ENCODE measurements at places on chromosomes 11 and 22. TPM values are rescaled to one million over a fixed set of nuclear protein-coding genes. Genes with fewer than 3 reads are reported as not detected.

TRIM29 gene
- polyA plus RNA-seq = 9.4 TPM

WDR74 gene
- 28.9 TPM for polyA plus RNA-seq

HTR3A gene
- not detected for polyA plus RNA-seq

DNA sequence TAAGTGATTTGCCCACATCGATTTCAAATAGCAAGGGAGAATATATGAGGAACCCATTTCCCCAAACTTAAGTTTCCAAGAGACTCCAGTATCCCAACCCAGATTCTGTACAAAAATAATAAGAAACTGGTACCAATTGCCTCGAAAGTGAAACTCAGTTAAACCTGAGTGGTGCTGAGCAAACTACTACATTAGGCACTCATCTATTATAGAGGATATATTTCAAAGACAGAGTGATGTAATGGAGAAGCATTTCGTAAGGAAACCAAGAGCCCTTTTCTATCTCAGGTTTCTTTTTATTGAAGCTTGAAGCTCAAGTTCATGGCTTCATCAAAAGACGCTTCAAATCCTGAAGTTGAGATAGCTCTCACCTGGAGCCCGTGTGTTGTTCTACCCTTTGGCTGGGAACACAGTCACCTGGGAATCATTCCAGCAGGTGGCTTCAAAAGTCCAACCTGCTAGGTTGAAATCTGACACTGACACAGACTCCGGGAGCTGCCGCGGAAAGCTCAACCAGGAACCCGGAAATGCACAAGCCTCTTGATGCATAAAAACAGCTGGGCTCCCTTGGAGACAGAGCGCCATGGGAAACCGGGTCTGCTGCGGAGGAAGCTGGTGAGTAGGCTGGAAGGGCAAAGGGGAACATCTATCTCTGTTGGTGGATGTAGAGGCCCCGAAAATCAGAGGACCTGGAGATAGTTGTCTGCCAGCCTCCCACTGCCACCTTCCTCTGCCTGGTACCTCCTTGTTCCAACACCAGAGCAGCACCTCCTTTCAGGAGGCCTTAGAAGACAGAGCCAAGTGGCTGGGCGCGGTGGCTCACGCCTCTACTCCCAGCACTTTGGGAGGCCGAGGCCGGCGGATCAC is at the start of gene C11orf52:
C11orf52 (plus strand) TSS at position 524 of the 867 bp plus-strand sequence; CDS start at position 584, 60 bp downstream.
- peak; percentile 90 for DNase-seq

DNA sequence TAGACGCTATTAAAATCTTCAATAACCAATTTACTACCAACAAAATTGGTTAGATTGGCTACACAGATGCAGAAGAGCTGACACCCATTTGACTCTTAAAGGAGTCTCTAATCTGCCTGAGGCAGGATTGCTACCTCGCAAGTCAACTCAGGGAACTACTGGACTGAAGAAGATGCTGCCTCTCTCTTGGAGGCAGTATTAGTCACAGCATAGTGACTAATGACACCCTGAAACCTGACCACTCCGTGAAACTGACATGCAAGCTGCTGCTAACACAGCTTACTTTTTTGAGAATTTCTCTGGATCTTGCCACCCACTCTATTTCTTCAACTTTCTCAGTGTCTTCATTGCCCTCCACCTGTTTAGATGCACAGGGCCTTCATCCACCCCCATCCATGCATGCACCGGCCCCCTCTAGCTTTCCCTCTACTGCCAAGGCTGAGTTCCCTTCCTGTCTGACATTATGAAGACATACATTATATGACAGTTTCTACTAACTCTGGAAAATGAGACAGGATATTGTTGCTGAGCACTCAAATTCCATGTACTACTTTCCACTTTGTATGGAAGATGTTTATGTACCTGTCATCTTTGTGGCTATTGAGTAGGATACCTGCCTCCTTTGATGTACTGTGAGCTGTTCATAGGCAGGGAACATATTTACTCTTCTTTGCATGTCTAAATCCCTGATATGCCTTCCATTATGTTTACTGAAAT is 183.2 kb downstream of the MSANTD4 start:
- DNase-seq = no peak

DNA sequence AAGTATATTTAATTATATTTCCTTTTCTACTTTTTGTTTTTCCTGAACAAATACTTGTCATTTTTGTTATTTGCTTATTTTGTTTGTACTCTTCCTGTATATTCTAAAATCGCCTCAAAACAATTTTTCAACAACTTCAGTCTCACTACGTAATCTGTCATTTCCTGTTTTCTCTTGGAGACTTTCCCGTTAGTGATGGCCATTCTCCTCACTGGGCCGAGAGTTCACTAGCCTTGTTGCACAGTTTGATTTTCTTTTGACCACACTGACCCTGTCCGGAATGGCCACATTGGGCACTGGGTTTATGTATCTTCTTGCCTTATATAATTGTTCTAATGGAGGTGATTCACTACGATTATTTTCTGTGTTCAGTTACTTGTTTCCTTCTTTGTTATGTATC is 726.1 kb downstream of the FAM181B start:
- DNase-seq = no peak

DNA sequence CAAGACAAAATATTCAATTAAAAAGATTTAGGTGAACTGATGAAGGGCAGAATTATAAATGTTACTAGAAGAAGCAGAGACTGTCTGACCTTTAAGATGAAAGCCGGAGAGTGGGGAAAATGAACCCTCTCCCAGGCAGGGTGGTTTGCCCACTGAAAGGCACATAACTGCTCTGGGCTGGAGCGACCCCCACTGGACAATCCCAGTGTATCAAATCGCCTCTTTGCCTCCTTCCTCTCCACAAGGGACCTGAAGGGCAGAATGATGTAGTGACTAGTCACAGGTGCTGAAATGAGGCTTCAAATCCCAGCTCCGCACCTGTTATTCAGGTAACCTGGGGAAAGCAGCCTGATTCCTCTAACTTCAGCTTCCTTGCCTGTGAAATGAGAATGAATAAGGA is 69.0 kb downstream of the EFCAB6 start:
- DNase-seq = no peak

SPDYC gene
- not detected for polyA plus RNA-seq

GRCh38 chr11:75188671-75189070 is 37.8 kb downstream of the SLCO2B1 start:
- no peak for DNase-seq

DNA sequence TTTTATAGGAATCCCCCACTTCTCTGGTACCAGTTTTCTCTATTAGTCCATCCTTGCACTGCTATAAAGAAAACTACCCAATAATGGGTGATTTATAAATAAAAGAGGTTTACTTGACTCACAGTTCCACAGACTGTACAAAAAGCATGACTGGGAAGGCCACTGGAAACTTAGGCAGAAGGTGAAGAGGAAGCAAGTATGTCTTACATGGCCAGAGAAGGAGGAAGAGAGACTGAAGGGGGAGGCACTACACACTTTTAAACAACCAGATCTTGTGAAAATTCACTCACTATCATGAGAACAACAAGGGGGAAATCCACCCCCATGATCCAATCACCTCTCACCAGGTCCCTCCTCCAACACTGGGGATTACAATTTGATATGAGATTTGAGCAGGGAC is 68.9 kb upstream of the GNAZ start:
- DNase-seq = no peak

IRAG1 gene
- 3.1 TPM for polyA plus RNA-seq

- DNase-seq = no peak
These were observed 413.6 kb downstream of the CTTN start for GRCh38 chr11:70811915-70812314.

- DNase-seq = no peak
These were observed 6.8 kb upstream of the OR8B3 start for GRCh38 chr11:124405581-124405980.

DNA sequence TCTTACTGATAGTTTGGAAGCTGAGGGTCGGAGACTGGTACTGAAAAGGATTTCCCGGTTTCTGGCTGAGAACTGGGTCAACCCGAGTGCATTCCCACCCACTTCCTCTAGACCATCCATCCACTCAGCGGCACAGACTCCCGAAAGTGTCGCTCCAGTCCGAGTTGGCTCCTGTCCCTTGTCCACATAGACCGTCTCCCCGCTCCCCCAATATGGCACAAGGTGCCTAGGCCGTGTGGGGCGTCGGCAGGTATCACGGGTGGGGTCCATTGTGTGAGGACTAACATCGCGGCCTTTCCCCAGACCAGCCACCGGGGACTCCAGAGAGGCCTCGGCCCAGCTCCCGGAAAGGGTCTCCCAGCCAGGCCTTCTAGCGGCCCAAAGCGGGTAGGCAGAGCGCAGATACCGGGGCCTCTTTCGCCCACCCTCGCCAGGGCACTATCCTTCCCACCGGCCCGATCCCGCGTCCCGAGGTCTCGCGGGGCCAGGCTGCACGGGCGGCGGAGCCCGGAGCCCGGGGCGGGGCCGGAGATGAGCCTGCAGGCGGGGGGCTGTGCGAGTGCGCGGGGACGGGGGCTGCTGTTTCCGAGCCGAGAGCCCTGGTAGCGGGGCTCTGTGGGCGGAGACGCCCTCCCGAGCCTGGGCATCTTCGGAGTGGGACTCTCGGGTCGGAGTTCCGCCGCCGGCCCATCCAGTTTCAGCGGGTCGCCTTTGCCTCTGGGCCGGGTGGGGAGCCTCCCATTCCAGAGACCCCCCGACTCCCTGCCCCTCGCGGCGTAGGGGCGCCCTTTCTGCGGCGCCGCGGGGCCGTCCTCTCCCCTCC is 21.1 kb downstream of the SERPINH1 start:
- DNase-seq = peak; percentile 87

PLAAT2 gene
- 3.0 TPM for polyA plus RNA-seq

DNA sequence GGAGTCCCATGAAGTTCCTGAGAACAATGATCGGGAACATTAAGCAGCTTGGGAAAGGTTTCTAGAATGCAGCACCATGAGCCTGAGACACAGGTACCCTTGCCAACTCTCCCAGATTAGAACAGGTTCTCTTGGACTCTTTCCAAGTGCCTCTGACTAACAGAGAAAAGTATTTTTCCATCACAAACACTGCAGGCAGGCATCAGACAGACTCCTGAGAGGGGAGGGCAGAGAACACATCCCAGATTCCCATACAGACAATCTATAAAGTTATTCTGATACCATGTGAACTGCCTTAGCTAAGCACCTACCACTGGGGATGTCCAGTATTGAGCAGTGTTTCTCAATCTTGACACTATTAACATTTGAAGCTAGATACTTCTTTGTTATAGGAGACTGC is 27.3 kb downstream of the SERGEF start:
- DNase-seq = peak; percentile 54

DNA sequence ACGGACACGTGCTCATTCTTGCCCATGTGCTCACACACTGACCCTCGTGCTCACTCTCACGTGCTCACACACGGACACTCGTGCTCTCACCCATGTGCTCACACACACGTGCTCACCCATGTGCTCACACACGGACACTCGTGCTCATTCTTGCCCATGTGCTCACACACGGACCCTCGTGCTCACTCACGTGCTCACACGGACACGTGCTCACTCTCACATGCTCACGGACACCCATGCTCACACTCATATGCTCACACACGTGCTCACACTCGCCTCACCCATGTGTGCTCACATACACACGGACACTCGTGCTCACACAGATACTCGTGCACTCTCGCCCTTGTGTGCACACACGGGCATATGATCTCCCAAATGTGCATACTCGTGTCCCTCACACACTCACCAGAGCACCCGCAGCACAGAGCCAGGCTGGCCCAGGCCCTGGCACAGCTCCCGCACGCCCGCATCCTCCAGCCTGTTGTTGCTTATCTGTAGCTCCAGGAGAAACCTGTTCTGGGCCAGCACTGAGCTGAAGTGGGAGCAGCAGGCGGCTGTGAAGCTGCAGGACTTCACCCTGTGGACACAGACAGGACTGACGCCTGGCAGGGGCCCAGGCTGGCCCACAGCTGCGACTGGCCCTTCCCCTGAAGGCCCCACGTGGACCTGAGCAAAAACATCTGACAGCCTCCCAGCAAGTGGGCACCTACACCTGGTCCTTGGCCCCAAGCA is 9.3 kb downstream of the RNH1 start:
- no peak for DNase-seq

DNA sequence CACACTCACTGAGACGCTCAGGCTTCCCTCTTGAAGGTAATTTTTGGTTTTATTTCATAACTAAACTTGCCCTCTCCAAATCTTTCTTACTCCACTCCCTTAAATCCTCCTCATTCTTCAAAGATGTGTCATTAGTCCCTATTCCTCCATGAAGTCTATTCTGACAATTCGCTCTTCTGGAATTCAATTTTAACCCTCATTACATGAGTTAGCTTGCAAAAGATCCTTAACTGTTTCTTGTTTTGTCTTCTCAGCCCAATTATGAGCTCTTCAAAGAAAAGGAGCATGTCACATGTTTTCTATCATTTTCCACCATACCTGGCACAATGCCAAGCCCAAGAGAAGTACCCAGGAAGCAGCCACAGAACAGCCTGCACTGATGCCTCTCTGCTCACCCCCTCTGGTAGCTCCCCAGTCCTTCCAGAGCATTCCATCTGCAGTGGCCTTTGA is 13.0 kb downstream of the GALNT18 start:
- no peak for DNase-seq

PHLDA2 gene
- polyA plus RNA-seq = 67.4 TPM

DNA sequence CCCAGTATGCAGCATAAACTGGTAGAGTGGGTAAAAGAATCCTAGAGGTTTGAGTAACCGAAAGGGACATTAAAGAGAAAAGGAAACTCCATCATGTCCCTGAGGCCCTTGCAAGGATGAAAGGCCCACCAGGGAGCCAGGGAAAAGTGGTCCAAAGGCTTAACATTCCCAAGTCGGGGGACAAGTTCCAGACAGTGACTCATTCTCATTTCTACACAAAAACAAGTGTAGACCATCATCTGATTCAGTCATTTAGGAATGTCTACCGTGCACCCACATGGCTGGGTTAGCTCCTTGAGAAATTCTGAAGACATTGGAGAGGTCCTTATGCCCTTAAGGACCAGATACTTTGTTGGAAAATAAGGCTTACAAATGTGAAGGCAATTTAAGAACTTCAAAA is 4.8 kb upstream of the NOX4 start:
- DNase-seq = peak; percentile 18

FXYD6 gene
- polyA plus RNA-seq = 56.9 TPM

HEPN1 gene
- polyA plus RNA-seq = not detected

DNA sequence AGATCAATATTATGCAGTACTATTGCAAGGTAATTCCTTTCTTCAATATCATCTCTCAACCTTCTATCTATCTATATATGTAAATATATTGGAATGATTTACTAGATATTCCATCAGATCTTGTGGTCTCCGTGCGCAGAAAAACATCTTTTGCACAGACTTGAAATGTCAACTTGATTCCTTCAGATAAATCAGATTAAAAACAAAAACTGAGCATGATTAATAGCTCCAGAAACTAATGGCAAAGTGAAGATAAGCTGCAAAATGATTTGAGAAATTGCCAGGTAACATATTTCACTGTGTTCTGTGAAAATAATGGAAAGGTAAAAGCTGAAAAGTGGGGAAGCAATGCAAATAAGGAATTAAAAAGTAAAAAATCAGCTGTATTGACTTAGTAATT is 200.1 kb upstream of the CTSC start:
- DNase-seq = no peak

OR51I1 gene
- not detected for polyA plus RNA-seq

- DNase-seq = peak; percentile 58
These were observed 89.0 kb upstream of the GRK3 start for GRCh38 chr22:25475257-25476022.

DNA sequence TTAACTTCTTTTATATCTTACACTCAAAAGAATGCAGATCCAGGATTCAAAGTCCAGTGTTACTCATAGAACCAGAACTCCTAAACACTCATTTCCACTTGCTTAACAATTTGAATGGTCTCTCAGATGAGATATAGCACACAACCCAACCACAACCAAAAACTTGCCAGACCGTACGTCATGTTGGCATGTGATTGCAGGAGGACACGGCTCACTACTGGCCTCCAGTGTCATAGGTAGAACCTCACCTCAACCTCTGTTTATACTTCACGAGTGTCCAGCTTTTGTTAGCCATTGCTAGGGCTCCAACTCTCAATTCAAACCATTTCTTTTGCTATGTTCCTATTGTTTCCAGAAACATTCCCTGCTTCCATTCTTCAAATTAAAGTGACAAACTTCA is 58.5 kb upstream of the PDGFD start:
- DNase-seq = no peak

Data from hepatocyte (in vitro differentiated cells).